NAMALWA (cell line): ENCODE measurements at places on chromosomes 4 and X.
A peak's percentile ranks its signal among the peaks of the same experiment; 100 is the strongest.

GRCh38 chr4:16496501-16496900, 270.2 kb upstream of the TAPT1 start:
- no peak for DNase-seq

- DNase-seq = no peak
These were observed 3.2 kb downstream of the FGF16 start for GRCh38 chrX:77450415-77450814.

DNA sequence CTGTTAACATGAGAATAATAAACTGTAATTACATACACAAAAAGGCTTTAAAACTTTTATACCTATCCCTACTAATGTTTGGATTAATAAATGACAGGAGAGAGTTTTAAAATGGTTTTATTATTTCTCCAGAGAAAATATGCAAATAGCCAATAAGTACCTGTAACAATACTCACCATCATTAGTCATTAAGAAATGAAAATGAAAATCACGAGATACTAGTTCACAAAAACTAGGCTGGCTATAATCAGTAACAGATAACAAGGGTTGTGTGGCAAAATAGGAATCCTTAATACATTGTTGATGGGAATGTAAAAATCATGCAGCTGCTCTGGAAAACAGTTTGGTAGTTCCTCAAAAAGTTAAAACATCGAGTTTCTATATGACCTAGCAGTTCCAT, 25.2 kb upstream of the AP1AR start:
- no peak for DNase-seq

DNA sequence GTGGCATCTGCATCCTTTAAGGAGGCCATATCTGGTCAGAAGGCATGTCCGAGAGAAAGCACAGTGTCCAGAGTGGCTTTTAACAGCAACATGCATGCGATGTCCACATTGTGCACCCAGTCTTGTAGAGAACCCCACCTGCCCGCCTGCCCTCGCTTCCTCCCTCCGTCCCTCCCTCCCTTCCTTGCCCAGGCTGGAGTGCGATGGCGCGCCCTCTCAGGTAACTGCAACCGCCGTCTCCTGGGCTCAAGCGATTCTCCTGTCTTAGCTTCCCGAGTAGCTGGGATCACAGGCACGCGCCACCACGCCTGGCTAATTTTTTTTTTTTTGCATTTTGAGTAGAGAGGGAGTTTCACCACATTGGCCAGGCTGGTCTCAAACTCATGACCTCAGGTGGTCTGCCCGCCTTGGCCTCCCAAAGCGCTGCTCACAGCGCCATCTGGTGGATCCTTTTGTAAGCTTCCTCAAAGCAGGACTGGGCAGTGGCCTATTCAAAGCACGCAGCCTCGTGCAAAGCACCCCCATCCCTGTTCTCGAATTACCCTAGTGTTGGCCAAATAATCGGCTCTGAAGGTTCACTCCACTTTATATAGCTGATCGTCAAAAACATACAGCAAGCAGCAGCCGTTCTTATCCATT, 15.0 kb downstream of the BRCC3 start:
- DNase-seq = peak; percentile 53

DNA sequence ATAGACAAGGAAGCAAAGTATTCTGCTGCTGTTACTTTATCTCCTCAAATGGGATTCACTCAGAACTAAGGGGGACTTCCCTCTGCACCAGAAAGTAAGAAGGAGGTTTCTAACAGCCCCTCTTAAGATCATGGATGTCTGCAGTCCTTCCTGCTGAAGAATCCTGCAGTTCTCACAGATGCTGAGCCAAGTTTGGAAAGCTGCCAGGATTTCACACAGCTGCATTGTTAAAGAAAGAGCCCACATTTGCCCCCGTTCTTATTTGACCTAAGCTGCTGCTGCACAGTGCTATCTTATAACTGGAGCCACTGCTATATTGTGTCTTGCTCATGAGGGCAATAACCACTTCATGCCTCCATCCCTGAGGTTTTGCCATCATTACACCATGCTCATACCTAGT, 81.1 kb downstream of the FAAH2 start:
- DNase-seq = no peak

DNA sequence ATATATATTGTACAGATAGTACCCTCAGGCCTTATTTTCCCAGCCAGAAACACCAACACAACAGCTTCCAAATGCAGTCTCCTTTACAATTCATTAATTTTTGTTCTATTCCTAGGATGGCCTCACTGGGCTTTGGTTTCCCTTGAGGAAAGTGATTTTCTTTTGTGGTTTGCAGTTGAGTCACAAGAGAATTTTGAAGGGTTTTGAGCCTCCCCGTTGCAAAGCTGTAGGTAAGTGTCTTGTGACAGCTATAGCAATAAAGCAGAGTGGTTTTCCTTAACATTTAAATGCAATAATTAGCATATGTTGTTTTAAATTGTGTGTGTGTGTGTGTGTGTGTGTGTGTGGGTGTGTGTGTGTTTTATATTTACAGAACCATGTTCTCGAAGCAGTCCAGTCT, 54.1 kb upstream of the WDR17 start:
- DNase-seq = no peak

DNA sequence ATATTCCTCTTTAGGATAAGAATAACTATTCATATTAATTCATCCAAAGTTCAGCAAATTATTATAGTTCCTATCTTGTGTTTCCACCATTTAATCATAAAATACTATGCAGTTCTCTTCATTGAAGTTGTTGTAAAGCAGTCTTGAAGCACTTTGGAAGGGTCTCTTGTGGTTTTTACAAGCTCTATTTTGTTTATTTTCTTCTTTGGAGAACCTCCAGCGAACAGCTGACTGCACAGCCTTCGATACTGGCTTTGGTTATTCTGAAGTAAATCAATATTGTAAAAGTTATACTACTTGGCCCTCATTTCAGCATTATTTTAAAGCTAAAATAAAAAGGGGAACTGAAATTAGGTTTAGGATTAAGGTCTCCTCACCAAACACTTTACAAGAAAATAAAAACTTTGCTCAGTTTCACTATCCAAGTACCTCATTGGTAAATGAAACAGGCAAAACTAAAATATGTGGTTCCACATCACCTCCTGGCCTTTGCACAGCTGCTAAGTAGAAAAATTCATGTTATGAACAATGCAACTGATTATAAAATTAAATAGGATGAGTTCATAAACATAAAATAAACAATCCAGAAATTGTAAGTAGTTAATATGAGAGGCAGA, 1629.2 kb upstream of the ADGRL3 start:
- DNase-seq = peak; percentile 72

DNA sequence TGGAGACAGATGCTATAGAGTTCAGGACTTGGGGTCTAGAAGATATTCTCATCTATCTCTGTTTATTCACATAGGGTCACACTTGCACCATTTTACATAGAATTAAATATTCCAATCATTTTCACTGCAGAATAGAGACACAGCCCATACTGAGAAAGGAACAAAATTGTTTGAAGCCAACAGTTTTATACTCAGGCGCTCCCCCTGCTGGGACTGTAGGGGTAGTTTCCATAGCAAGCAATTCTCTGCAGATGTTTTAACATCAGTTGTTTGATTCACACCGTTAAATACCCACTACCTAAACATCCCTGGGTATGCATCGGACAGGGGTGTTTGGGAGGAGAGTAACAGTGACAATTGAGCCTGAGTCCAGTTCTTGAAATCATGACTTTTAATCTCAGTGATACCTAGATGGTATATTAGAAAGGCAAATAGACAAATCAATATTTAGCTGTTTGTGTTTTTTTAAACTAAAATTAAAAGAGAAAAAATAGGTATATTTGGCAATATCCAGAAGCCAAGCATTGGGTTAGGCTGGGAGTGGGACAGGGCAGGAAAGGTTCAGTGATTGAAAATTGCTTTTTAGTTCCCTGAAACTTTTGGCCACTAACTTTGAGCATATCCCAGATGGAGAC, 33.8 kb downstream of the LONRF3 start:
- peak; percentile 55 for DNase-seq

DNA sequence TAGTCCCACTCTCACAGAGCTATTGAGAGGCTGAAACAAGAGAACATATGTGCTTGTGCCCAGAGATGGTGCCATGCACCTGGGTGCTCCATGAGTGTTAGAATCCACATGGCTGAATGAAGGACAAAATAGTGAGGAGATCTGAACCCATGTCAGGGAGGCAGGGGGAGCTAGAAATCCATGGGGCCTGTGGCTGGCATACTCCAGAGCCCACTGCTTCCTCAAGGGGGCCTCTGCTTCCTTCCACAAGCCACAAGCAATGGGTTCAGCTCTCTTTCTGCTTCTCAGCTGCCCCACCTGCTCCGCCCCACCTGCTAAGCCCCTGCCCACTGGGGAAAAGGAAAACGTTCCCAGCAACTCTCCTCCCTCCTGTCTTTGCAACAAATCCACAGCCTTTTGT, 46.1 kb downstream of the PJA1 start:
- no peak for DNase-seq

DNA sequence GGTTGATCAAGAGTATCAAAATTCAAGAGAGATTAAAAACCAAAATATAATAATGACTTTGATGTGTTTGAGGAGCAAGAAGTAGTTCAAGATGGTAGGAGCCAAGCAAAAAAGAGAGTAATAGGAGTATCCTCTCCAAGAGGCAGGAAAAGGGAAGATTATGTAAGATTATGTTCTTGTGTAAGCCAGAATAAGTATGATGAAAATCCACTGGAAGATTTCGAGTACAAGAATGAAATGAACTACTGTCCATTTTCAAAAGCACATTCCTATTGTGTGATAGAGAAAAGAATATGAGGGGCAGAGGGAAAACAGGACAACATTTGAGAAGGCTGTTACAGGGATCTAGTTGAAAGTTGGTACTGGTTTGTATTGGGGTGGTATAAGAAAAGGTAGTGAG, 659.6 kb upstream of the INTU start:
- DNase-seq = no peak

DNA sequence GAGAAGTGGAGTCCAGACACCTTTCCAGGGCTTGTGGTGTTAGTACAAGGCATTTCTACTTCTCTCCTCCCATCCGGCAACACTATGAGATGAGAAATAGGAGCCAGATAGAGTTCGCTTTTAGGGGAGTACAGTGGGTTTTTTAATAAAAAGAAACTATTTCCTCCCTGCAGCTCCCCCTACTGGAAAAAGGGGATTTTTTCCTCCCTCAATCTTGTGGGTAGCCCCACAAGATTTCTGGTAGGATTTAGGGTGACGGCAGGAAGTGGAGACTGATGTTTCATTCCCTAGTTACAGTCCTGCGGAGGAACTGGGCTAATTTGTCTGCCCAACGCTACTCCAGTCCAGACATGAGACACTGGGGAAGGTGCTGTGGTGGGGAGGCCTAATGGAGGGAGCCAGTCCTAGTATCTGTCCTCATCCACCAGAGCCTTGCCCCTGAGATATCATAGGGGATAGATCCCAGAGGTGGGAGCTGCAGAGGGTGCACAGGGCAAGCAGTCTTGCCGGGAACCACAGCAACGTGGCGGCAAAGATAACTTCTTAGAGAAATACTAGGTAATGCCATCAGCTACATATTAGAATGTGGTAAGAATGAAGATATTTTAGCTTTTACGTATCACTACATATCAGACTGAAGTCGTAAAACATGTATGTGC, 45.5 kb upstream of the PRKG2 start:
- DNase-seq = peak; percentile 41

- no peak for DNase-seq
These were observed 39.8 kb downstream of the SHISA3 start for GRCh38 chr4:42436928-42437565.

DNA sequence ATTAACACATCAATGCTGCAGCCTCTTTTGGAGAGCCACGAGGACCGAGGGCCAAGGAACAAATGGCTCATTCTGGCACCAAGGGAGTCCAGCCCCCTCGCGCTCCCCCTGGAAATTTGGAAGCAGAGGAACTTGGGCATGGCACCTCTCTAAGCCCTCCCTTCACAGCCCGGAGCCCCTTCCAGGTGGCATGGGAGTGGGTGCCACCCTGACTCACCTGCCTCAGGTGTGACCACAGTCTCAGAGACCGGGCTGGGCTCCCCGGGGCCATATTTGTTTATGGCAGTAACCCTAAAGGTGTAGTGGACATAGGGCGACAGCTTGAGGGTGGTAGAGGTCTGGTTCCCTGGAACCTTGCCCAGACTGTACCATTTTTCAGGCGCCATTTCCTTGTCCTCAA, 18.8 kb downstream of the L1CAM start:
- DNase-seq = no peak

DNA sequence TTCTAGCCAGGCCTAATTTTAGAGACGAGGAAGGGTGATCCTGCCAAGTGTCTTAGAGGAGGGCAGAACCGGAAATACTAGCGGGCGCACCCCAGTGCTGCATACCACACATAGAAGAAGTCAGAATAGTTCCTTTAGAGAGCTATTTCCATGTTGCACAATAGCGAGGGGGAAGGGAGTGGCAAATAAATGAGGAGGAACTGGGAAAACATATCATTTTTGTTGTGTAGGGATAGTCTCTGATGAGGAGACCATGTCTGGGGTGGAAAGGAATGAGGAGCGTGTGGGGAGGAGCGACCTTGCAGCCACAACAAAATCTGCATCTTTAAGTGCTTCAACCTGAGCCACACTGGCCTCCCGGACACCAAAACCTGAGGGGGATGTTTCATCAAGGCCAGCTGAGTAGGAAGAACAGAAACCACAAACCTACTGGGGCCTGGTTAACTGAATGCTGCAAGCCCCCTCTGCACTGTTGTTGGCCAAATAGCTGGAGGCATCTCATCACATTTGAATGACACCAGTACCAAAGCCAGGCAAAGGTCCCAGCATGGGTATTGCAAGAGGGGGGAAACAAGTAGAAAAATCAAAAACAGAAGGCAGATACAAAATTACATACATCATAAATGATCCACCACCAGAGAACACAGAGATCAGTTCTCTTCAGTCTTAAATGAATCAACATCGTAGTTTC, 26.7 kb upstream of the C1QTNF7 start:
- no peak for DNase-seq

DNA sequence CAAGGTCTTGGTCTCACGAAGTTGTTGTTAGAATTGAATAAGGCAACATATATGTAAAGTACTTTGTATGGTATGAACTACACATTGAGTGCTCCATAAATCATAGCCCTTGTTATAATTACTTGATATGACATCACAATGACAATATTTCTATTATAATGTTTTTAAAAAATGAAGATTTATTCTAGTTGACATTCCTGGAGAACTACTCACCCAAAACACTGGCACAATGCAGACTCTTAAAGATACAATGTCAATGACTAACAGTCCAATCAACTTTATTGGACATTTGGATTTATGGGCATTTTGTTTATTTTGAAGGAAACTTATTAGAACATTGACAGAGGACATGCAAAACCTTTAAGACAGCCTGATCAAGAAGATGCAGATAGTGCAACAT, 55.3 kb downstream of the ASB9 start:
- DNase-seq = no peak

DNA sequence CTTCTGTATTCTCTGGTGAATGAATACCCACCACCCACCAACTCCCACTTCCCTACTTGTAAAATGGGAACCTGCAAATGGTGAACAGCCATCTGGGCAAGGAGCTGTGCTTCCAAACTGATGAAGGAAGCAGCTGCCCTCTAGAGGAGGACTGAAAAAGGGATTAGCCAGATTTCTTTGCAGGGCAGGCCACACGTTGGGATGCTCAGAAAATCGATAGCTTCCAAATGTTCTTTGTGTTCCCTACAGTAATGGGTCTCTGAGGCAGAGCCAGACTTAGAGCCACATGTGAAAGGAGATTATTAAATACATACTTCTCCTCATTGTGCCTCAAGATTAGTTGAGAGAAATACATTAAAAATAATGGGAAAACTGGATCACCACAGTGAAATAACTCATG, 39.3 kb upstream of the LPAR4 start:
- DNase-seq = peak; percentile 10

- no peak for DNase-seq
These were observed 375.5 kb downstream of the NAF1 start for GRCh38 chr4:162791226-162791625.

- DNase-seq = peak; percentile 86
These were observed 2.2 kb downstream of the BTK start for GRCh38 chrX:101383679-101384205.

GRCh38 chr4:174553031-174553430, 30.7 kb upstream of the HPGD start:
- DNase-seq = no peak
